ENCODE measurements at places on chromosomes 3 and 15. TPM values are rescaled to one million over a fixed set of nuclear protein-coding genes. Genes with fewer than 3 reads are reported as not detected.

CMTM7 gene
- 36.1 TPM for total RNA-seq

SLC24A5 gene
- total RNA-seq = not detected

CKMT1A gene
- total RNA-seq = 0.32 TPM

SLC12A8 gene
- total RNA-seq = 1.6 TPM

PP2D1 gene
- not detected for total RNA-seq

HGD gene
- 0.78 TPM for total RNA-seq

LDHAL6B gene
- total RNA-seq = not detected

CELF6 gene
- 0.18 TPM for total RNA-seq

PATL2 gene
- 16.1 TPM for total RNA-seq

DNA sequence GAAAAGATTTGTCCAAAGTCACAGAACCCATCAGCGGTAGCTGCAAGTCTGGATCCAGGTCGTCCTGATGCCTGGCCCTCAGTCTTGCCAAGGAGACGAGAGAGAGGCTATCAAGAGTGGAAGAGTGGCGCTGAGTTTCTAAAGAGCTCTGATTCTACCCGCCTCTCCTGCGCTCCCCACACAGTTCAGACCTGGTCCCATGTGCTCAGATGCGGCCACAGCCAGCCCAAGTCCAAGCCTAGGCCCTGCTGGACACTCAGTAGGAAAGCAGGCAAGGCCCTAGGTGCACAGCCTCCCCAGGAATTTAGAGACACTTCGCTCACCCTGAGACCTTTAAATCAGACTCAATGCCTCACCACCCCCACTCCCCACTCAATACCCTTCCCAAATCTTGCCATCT, 32.4 kb downstream of the CCDC12 start:
- no peak for DNase-seq

DNA sequence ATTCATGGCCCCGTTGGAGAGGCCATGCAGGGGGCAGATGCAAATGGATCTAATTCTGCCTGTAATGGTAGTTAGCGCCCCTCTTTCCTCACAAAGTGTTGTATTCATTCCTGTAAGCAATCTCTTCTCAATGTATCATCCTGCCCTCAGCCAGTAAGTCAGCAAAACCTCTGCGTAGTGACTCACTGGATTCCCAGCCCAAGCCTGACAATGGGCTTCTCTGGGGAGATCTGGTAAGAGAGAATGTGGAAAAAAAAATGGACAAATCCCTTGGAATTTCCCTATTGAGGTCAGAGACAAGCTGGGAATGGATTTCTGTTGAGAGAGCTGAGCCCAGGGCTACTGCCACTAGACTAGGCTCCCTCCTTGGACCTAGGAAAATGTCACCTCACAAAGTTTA, 25.4 kb downstream of the ADPGK start:
- DNase-seq = no peak

GRCh38 chr3:85660451-85660850, 701.7 kb downstream of the CADM2 start:
- DNase-seq = no peak

GRCh38 chr3:123914829-123915228, 30.7 kb upstream of the MYLK start:
- DNase-seq = no peak

- DNase-seq = peak; percentile 74
Measured at GRCh38 chr15:52481915-52482314, 46.8 kb downstream of the MYO5A start.

GRCh38 chr3:81985996-81986723, 224.7 kb upstream of the GBE1 start:
- DNase-seq = no peak

DNA sequence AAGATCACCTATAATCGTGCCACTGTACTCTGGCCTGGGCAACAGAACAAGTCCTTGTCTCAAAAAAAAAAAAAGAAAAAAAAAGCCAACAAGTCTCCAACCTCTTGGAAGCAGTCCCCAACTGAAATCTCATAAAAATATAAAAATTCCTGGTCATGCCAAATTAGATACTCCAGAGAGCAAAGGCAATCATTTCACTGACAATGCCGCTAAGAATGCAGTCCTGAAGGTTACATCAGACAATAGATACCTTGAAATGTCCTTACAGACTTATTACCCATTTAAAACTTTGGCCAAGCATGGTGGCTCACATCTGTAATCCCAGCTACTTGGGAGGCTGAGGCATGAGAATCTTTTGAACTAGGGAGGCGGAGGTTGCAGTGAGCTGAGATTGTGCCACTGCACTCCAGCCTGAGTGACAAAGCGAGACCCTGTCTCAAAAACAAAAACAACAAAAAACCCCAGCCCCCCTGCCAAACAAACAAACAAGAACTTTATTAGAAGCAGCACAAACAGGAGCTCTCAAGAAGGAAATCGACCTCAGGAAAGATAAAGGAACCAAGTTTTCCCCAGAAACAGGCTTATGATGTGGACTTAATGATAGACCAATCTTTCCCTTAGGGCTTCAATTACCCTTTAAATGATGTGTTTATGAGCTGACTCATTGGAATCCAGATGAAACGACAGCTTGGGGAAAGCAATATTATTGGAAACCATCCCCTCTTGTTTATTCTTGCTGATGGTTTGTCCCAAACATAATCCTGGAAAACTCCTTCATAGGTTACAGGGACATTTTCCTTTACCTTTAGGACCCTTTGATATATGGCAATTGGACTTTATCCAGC, 53.1 kb upstream of the XCR1 start:
- DNase-seq = no peak

DNA sequence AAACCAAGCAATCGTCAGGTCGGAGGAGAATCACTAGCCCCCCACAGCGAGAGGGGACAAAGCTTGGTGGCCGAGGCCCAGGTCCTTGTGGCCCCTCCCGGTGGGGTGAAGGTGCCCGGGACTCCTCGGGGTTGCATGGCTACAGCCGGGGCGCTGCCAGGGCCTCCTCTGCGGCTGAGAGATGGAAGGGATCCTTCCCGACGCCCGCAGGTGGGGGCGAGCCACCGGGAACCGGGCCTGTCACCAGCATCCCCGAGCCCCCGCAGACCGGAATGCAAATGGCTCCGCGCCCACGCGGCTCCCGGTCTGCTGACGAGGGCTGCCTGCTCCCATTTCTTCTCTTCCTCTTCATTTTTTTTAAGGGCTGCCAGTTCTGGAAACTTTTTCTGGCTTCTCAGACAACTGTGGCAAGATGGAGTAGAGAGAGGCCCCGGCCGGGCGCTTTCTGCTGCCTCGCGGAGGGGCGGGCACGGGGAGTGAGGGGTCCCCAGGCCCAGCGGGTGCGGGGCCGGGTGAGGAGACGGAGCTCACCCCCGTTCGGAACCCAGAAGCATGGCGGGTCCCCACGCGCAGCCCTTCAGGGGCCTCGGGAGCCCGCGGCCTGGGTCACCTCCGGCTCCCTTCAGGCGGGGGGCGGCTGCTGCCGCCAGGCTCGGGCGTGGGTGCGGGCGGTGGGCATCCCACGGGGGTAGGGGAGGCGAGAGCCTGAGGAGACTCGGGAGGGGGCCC, 27.5 kb downstream of the MELTF start:
- no peak for DNase-seq

- no peak for DNase-seq
Measured at GRCh38 chr15:83396101-83396500, 51.0 kb upstream of the SH3GL3 start.

DNA sequence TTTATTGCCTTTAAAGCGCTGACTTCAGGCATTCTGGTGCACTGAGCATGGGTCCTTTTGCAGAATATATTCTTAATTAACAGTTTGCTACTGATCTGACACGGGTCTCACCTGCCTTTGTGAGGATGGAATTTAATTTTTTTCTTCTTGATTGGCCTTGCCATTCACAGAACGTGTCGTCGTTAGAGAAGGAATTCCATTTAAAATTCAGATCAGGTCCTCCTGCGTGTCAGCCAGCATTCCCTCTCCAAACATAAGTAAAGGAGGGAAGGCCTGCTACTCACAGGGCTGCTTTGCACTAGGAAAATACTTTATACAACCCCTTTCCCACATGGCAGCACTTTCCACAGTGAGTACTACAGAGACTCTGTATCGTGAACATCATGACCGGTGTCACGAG, 492.7 kb downstream of the NTRK3 start:
- DNase-seq = no peak

- DNase-seq = no peak
Measured at GRCh38 chr3:168714609-168715240, 619.0 kb upstream of the GOLIM4 start.

DNA sequence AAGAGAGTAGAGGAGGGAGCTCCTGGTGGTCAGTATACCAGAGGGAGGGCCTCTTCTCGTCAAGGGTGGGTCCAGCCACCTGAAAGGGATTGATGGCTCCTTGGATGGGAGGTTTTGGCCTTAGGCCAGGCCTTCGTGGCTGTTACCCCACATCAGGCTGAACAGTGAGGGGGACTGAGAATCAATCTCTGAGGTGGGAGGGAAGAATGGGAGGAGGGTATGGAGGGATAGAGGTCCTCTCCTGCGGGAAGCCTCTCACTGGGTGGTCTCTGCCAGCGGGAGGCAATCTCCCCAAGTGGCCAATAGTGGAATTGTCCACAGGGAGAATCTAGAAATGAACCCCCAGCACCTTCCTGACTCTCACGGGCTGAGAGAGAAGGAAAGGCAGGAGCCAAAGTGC, 53.5 kb downstream of the BSN start:
- DNase-seq = no peak

GRCh38 chr3:61573441-61573840, 12.1 kb downstream of the PTPRG start:
- no peak for DNase-seq

DNA sequence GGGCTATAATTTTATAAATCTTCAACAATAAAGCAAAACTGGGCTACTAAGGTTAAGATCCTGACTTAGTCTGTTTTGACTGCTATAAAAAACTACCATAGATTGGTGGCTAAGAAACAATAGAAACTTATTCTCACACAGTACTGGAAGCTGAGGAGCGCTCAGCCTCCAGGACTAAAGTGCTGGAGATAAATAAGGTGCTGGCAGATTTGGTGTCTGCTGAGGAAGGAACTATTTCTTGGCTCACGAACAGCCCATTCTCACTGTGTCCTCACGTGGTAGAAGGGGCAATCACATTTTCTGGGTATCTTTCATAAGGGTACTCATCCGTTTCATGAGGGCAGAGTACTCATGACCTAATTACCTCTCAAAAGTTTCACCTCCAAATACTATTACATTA, 166.8 kb upstream of the CBLB start:
- no peak for DNase-seq

- DNase-seq = no peak
Measured at GRCh38 chr15:22259881-22260421, 179.6 kb downstream of the OR4M2 start.

All from activated CD8-positive, alpha-beta T cell treated with anti-CD3 and anti-CD28 coated beads for 36 hours (primary cell).